ENCODE measurements at places on chromosomes 7 and 10.

DNA sequence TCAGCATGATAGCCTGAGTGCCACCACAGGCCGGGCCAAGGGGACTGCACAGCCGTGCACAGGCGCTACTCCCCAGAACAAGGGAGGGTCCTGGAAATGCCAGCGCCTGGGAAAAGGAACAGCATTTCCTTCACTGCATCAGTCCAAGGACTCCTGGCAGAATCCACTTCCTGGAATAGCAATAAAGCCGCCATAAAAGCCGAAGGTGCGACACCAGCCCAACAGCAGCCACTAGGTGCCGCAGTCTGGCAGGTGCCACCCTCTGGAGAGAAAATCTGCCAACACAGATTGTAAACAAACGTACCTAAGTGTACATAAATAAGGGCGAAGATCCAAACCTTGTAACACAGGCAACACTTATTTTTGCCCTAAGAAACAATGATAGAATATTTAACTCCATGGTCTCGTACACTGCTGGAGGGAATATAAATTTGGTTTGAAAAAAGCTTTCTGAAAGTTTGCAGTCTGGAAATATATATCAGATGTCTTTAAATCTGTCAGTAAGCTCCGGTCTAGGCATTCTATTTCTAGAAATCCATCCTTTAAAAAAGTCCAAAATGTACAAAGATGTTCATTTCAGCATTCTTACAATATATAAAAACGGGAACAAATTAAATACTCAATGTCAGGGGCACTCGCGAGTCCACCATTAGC is 22.2 kb downstream of the VOPP1 start:
- DNase-seq, result peak; percentile 45

GRCh38 chr7:157255201-157255606 is 81.6 kb upstream of the DNAJB6 start:
- DNase-seq, result no peak

DNA sequence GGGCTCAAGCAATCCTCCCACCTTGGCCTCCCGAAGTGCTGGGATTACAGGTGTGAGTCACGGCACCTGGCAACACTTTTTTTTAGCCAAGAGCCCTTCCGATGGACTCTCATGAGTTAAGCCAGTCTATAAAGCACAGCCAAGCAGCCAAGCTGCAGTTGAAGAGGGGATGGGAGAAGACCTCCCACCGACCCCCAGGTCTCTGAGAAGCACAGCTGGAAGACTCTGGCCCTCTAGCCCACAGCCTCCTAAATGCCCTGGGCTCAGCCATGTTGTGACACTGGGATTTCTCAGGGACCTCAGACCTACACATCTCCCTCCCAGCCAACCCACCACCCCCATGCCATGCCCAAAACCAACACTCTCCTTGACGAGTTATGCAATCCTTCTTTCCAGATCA is 31.1 kb downstream of the CALML3 start:
- no peak for DNase-seq

DNA sequence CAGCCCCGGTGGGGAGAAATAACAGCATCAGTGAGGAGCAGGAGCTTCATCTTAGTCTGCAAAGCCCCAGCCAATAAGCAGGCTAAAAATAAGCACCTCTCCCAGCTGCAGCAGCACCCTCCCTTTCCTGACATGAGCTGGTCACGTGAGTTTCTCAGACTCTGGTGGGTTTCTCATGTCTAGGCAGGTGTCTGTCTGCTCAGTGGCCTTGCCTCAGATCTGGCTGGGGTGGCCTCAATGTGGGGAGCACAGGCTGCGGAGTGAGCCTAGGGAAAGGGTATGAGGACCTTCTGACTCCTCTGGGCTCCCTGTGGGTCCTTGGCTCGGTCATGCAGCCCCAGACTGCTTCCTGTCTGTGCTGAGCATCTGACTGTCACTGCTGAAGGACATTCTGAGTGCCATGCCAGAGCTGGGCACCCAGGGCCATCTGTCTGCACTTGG is 81.6 kb upstream of the LRRC4 start:
- DNase-seq, result no peak

GRCh38 chr10:71036297-71036966 is 148.1 kb upstream of the PCBD1 start:
- no peak for DNase-seq

GRCh38 chr7:84688671-84689070 is 494.1 kb upstream of the SEMA3A start:
- DNase-seq, result no peak

All from NCI-H1092 (cell line).